ENCODE measurements at places on chromosomes 1 and 21. TPM values are rescaled to one million over a fixed set of nuclear protein-coding genes. Genes with fewer than 3 reads are reported as not detected.

AVPR1B gene
- total RNA-seq, result not detected

NFYC gene
- 16.2 TPM for total RNA-seq

HTR1D gene
- 1.5 TPM for total RNA-seq

LHX8 gene
- total RNA-seq, result not detected

RAB42 gene
- not detected for total RNA-seq

All from Caki2 (cell line).